ENCODE measurements at places on chromosomes 4 and X. TPM values are rescaled to one million over a fixed set of nuclear protein-coding genes. Genes with fewer than 3 reads are reported as not detected.

DNA sequence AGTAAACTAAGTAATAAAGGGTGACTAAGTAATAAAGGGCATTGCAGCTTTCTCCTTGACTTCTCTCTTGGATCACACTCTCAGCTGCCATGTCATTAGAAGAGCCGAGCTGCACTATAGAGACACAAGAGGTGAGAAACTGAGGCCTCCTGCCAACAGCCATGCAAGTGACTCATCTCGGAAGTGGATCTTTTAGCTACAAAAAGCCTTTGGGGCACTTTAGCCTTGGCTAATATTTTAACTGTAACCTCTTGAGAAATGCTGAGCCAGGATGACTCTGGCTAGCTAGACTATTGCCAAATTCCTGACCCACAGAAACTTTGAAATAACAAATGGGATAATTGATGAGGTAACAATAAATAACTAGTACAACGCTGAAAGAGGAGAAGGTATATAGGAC is 1.5 kb upstream of the NEIL3 start:
- DNase-seq, result no peak

DNA sequence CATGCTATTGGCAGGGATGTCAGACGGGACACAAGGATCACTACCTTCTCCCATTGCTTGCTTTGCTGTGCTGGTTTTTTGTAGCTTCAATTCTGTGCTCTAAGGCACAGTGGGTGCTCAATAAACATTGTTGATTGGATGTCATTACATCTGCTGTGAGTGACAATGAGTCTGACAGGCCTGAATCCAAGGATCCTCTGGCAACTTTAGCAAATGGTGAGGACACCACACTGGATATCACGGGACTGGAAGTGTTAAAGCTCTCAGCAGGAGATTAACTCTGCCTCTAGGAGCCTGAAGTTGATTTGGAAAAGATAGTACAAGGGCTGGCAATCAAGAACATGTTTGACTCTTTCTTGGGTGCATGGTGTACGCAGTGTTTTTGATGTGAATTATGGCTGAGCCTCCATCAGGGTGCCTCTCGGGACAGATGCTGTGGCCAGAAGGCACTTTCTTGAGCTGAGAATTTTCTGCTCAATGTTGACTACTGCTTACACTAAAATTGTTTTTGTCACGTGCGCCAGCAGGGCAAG is 217.9 kb downstream of the ARAP2 start:
- DNase-seq, result no peak

DNA sequence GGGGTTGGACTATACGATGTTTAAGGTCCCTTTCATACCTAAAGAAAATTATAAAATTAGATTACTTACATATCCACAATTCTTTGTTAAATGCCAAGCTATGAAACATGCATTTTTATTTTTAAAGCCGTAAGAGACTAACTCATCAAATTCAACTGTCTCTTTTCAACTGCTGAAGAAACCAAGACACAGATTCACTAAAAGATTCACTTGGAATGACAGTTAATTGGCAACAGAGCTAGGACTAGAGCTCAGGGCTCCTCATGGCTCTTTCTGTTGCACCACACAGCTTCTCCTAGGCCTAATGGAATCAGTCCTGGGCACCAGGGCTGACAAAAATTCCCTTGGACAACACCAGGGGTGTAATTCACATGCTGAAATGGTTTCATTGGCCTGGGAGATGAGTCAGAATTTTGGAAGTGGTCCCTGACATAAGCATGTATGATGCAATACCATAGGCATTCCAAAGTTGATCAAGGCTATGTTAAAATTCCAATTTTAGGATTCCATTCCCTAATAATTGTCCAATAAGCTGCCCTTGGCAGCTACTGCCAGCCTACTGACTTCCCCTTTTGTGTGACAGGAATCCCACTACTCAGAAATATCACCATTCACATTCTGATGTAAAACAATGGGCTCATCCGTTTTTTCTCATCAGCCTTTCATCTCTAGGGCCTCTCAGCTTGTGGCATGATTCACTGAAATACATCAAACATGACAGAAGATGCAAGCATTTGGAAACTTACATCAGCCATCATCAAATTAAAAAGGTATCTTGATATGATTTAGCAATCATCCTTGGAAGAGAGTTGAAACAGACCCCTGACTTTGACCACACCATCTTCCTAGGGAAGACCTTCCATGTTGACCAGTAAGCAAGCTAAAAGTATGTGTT is 54.2 kb downstream of the PLAC1 start:
- peak; percentile 79 for DNase-seq

DNA sequence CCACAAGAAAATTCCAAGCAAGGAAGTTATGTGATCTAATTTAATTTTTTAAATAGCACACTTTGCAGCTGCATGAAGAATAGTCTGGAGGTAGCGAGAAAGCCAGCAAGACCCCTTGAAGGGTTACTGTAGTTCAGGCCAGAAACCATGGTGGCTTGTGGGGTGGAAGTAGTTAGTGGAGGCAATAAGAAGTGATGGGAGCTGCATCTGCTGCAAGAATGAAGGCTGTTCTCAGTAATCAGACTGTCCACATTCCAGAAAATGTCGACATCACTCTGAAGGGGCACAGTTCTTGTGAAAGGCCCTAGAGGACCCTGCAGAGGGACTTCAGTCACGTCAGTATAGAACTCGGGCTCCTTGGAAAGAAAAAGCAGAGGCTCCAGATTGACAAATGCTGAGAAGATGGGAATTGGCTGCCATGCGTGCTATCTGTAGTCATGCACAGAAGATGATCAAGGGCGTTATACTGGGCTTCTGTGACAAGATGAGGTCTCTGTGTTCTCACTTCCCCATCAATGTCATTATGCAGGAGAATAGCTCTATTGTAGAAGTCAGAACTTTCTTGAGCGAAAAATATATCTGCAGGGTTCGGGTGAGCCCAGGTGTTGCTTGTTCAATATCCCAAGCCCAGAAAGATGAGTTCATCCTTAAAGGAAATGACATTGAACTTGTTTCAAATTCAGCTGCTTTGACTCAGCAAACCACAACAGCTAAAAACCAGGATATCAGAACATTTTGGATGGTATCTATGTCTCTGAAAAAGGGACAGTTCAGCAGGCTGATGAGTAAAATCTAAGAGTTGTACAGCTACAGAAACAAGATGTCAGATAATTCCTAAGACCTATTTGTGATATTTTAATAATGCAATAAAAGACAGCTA is 254.2 kb downstream of the CBR4 start:
- no peak for DNase-seq

GRCh38 chrX:24014388-24015018 is 12.5 kb downstream of the KLHL15 start:
- no peak for DNase-seq

DNA sequence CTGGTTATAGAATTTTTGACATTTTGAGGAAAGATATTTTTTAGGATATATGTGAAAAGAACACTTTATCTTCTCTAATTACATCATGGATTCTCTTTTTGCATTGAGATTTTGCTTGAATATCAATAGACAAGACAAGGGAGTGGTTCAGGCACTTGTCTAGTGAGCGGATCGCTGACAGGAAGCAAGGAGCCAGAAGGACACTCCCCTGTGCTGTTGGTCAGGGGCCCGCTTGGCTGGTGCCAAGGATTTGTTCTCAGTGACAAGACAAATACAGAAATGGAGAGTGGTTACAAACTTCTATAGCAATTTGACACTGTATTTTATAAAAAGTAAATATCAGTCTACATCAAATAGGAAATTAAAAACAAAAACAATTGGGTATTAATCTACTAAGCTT is 60.0 kb downstream of the SLC9B1 start:
- DNase-seq, result no peak

- no peak for DNase-seq
These were observed 424 bp downstream of the SATL1 start for GRCh38 chrX:85243155-85243554.

- DNase-seq, result no peak
These were observed 63.4 kb downstream of the FHDC1 start for GRCh38 chr4:152999346-153000075.

- DNase-seq, result no peak
These were observed 71.8 kb downstream of the C4orf33 start for GRCh38 chr4:129167640-129168260.

DNA sequence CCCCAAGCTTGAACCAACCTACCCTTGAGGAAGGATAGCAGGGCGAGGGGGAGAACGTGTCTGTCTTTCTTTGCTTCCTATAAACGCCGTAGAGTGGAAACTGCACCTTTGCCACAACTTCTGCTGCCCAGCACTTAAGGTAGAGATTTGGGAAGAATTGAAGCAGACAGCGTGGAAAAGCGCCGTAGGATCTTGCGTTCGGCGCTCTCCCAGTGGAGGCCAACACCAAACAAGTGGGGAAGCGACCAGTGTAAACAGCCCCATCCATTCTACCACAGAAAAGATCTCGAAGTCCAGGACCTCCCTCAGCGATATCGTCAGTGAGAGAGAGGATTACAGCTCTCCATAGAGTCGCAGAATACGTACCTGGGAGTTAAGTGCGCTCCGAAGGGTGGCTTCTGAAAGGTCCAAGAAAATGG is 3.9 kb upstream of the NKX6-1 start:
- no peak for DNase-seq

- no peak for DNase-seq
These were observed 13.5 kb downstream of the MAOB start for GRCh38 chrX:43868791-43869190.

DNA sequence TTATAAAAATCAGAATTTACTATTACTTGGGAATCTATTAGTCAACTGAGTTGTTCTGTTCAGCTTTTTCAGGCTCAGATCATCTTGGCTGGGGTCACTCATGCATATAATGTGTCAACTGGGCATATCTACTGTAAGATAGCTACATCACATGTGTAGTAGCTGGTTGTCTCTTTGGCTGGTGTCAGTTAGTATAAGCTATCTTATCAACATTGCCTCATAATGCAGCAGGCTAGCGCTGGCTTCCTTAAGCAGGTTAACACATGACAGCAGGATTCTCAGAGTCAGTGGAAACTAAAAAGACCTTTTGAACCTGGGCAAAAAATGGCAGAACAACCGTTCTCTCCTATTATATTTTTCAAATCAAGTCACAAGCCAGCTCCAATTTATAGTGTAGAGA is 378.3 kb upstream of the PCDH10 start:
- no peak for DNase-seq

DNA sequence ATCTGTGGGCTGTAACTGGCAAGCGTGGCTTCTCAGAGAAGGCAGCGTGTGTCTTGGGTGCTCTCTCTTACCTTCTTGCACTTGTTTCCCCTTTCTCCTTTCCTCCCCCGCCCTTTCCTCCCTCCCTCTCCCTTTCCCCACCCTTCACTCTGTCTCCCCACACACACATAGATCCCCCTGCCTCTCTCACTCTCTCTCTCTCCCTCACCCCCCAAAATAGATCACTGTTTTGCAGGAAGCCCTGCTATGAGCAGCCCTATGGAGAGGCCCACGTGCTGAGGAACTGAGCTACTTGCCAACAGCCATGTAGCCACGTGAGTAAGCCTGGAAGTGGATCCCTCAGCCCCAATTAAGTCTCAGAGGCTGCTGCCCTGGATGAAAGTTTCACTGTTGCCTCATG is 4.3 kb upstream of the PNMA6E start:
- no peak for DNase-seq

GRCh38 chrX:9786798-9787635 is 788 bp downstream of the SHROOM2 start:
- DNase-seq, result no peak

GRCh38 chr4:42632653-42633382 is 24.1 kb downstream of the ATP8A1 start:
- DNase-seq, result no peak

DNA sequence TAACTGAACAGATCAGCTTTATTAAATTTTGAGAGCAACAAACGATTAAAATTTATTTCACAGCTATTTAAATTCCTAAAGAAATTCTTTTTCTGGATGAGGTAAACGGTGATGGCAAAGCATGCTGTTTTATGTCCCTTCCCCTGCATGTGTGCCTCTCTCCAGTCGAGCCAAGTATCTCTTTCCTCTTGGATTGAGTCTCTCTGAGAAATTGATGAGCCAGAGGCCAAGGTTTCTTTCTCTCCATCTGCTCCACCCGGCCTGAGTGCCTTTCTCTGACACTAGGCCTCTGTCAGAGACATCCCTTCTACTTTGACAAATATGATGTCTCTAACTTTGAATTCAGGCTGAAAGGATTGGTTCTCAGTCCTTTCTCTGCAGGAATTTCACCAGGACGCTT is 42.6 kb upstream of the PARM1 start:
- no peak for DNase-seq

The NPY5R gene
- polyA plus RNA-seq, result not detected

The ARAF gene
- 47.4 TPM for polyA plus RNA-seq

The AREG gene
- polyA plus RNA-seq, result 46.3 TPM

The COL4A6 gene
- polyA plus RNA-seq, result 12.5 TPM

The PAGE2B gene
- not detected for polyA plus RNA-seq

The MSX1 gene
- polyA plus RNA-seq, result 2.9 TPM

The ZNF280C gene
- 3.9 TPM for polyA plus RNA-seq

The CLDN22 gene
- not detected for polyA plus RNA-seq

The RAB33A gene
- 0.12 TPM for polyA plus RNA-seq

The CCNQ gene
- polyA plus RNA-seq, result 36.0 TPM

The BBS7 gene
- 11.1 TPM for polyA plus RNA-seq

All from A549 (cell line).